NCI-H1092 treated with DMSO at 0.1 percent for 48 hours (cell line): ENCODE measurements at places on chromosomes 2 and 18.

GRCh38 chr2:85661139-85661858, 6.7 kb downstream of the SFTPB start:
- DNase-seq, result no peak

DNA sequence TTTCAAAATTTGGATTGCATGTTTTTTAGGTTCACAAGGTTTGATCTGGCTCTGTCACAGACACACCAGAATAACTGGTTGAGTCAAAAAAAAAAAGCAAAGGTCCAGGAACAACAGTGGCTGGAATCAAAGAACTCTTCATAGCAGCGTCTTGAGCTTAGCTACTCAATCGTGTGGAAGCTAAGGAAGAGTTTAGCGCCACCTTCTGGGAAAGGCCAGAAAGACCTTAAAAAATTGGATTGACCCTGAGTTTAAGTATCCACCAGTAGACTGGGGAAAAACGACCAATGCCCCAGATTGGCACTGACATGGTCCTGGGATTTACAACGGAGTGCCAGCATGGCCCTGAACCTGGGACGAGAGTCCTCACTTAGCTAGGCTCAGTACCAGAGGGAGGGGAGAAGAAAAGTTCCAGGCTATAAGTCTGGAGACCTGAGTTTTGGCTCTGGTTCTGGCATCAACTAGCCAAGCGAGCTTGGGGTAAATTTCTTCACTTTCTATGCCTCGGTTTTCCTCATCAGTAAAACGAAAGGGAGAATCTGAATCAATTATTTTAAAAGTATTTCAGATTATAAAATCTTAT, 71.1 kb upstream of the TFCP2L1 start:
- DNase-seq, result peak; percentile 59

GRCh38 chr2:165253178-165253577, 14.0 kb downstream of the SCN2A start:
- no peak for DNase-seq

DNA sequence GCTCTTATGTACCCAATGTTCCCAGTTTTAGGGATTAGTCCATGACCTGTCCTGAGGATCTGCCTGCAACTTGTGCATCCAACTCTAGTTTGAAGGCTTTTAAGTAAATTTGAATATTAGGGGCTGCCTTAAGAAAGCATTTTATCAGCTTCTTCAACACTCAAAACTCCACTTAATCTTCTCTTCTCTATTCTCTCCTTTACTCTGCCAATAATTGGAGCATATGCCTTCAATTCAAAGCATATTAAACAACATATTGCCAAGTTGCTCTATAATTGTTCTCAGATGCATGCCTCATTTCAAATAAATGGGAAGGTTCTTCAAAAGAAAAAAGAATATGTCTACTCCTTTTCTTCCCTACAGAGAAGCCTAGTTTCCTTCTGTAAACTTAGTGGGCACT, 84.8 kb upstream of the NCKAP5 start:
- no peak for DNase-seq

DNA sequence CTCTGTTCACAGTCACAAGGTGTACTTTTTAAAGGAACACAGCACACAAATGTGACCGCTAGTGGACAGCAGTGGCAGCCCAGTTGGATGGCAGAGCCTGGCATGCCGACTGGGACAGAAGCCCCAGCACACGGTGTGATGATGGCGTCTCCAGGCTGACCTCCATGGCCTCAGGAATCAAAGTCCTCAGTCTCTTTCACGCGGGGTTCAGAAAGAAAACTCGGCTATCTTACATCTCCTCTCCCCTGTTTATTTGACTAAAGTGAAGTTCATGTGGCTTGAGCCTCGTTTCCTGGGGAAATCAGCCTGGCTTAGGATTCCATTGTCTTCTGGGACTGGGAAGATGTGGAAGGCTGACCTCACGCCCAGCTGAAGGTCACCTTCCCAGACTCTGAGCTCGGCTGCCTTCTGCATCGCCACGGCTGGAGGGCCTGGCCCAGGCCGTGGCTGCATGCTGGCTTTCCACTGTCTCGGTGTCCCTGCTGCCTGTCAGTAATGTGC, 56.1 kb downstream of the ASAP2 start:
- DNase-seq, result no peak
